ENCODE measurements at places on chromosomes 7 and 10.

DNA sequence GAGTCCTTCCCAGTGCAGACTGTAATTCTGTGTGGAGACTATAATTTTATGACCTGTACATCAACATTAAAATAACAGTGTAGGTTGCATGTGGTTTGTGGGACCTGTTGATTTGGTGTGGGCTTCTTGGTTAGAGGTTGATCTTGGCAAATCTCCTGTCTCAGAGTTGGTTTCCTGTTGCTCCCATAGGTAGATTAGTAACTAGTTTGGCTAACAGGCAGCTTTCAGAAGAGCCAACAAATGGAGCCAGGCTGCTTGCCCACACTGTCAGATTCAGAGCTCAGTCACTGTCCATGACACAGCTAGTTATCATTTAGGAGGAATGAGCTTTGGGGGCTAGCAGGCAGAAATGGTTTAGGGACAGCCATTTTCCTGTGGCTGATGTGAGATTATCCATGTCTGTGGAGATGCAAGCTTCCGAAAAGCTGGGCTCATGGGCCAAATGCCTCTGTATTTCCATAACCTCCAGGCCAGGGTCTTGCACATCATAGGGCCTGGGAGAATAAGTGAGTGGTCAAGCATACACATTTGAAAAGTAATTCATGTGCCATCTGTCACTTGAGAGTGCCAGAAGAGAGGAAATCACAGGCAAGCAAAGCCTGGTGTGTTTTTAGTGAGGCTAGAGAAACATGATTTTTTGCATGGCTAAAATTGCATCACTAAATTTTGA is 33.4 kb downstream of the CCM2 start:
- DNase-seq: no peak

DNA sequence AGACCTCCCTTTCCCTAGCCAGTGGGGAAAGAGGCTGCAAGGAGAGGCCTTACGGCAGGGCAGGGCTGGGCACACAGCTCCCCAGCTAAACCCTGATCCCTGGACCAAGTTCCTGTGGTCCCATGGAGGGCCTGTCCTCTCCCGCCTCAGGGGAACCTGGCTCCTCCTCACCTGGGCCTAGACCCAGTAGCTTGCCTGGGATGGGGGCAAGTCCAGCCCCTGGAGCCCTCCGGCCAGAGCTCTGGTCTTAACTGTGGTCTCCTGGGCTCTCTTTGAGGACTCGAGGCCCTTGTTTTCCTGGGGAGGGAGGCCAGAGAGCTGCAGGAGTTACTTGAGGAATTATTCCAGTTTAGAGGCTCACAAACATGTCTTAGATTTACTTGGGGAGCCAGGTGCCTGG is 1.5 kb downstream of the ZP3 start:
- no peak for DNase-seq

- no peak for DNase-seq
Measured at GRCh38 chr10:132064771-132065437, 842 bp upstream of the JAKMIP3 start.

- DNase-seq: no peak
Measured at GRCh38 chr10:103786020-103786419, 69.4 kb downstream of the SH3PXD2A start.

DNA sequence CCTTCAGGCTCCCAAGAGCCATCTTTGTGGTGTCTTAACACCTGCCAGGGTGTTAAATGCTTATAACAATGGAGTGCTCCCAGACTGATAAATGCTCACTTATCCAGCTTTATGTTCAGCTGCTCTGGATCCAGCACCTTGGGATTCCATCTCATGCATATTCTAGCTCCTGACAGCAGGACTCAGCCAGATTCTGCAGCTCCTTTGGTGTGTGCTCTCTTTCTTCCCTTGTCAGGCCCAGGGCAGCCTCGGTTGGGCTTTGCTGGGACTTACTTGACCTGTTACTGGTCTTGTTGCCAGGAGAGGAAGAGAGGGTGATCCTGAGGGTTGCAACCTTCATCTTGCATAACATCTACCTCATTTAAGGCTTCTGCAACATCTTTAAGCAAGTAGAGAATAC is 59.4 kb upstream of the CCNY start:
- no peak for DNase-seq

DNA sequence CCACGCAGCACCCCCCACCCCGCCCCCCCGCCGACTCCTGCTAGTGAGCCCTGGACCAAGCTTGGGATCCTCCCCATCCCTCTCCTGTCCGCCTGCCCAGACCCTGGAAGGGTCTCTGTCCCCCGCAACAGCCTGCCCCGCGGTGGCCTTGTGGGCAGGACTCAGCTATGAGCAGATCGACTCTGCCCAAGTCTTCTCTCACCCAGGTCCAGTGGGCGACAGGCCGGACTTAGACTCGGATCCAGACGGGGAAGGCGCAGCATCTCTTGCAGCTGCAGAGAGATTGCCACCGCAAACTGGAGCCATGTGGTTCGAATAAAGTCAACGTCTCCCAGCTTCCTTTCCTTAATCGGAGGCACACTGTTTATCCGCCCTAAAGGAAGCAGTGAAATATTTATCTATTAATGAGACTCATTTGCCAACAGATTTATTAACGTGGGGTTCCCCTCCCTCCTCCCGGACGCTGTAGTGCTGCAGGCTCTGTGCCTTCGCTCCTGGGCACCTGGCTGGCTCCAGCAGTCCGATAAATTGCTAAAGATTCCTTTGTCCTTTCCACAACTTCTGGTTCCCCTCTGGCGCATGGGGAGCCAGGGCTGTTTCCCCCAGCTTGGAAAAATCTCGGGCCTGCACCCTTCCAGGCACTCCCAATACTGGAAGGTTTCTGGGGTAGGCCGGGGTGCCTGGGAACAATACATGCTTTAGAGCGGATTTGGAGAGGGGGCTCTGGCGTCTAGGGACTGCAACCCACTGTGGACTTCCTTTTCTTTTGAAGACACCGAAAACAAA is 634 bp upstream of the HOXA7 start:
- no peak for DNase-seq

DNA sequence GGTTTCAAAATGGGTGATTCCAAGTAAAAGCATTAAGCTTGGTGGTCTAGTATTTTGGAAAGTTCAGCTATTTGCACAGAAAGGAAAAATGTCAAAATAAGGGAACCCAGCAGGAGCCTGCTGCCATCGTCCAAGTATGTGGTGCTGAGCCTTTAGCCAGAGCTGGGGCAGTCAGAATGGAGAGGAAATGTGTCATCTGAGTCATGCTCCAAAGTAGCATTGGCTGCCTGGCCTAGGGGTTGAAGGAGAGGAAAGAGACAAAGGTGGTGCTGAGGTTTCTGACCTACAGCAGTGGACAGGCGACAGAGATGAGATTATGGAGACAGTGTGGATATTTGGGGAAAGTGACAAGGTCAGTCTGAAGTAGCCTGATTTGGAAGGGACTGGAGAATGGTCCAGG is 103.9 kb downstream of the PLCE1 start:
- no peak for DNase-seq

- no peak for DNase-seq
Measured at GRCh38 chr7:80273327-80273726, 138.7 kb downstream of the GNAI1 start.

DNA sequence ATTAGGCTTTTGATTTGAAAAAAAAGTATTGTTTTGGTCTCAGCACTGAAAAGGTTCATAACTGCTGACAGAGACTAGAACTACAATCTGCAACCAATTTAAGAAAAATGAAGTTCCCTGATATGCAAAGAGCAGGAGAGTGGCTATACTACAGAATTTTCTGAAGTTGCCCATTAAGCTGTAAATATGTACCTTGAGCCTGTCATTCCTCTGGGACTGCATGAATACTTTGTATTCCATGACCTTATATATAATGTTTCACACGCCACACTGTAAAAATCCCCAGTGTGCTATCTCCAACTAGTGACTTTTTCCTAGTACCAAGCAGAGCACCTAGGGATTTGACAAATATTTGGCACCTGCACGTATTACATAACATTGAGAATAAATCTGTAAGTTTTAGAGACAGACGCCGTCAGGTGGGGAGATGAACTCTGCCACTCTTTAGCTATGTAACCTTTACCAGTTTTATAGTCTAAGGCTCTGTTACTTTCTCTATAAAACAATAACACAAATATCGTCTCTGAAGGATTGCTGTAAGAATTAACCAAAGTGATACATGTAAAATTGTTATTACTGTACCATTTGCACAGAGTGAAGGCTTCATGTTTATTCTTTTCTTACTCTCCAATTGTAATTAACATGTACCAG is 235.4 kb downstream of the MAGI2 start:
- no peak for DNase-seq

- peak; percentile 77 for DNase-seq
Measured at GRCh38 chr7:151013733-151014497, 10.4 kb downstream of the ATG9B start.

Data from stimulated activated CD4-positive, alpha-beta T cell treated with anti-CD3 and anti-CD28 coated beads, Interleukin-1b, Interleukin-23, amount 100 ng/mL, for 1 hour (primary cell).